ENCODE measurements at places on chromosomes 2 and 18.
A peak's percentile ranks its signal among the peaks of the same experiment; 100 is the strongest.

GRCh38 chr2:122105171-122105876 lies 349.9 kb downstream of the TSN start:
- no peak for DNase-seq
- peaks cover 29% of the 10 kb centered on the region for H3K27me3 ChIP-seq

GRCh38 chr2:242038928-242039341 lies 169.4 kb downstream of the RTP5 start:
- no peak overlapping the region for H3K4me3 ChIP-seq
- H3K27me3 ChIP-seq, result peaks cover 77% of the 10 kb centered on the region
- no peaks in the 10 kb centered on the region for H3K36me3 ChIP-seq

GRCh38 chr2:30588994-30589393 lies 141.9 kb downstream of the LCLAT1 start:
- no peak overlapping the region for H3K4me3 ChIP-seq
- peak overlapping the region; percentile 3 for H3K27ac ChIP-seq
- no peaks in the 10 kb centered on the region for H3K27me3 ChIP-seq
- no peaks in the 10 kb centered on the region for H3K36me3 ChIP-seq

GRCh38 chr18:51091270-51091669 lies 61.3 kb downstream of the SMAD4 start:
- H3K4me1 ChIP-seq, result no peaks in the 10 kb centered on the region
- no peaks in the 10 kb centered on the region for H3K27me3 ChIP-seq
- no peak overlapping the region for H3K27ac ChIP-seq
- DNase-seq, result no peak
- no peak overlapping the region for H3K4me3 ChIP-seq

DNA sequence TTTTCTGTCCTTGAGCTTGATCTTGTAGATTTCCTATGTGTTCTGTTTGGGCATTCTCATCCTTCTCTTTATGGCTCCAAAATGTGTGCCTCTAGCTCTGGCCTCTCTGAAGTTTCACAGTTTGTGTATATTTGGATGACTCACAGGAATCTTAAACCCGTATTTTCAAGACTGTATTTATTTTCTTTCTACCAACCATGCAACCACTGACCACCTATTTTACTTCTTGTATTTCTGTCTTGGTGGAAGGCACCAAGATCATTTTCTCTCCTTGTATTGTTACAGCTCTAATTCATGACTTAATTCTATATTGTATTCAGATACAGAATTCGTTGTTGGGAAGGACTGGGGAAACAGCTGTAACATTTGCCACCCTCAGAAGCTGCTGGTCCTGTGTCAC lies 39.5 kb downstream of the ACSL3 start:
- H3K27me3 ChIP-seq, result no peaks in the 10 kb centered on the region
- no peak overlapping the region for H3K27ac ChIP-seq
- peaks cover 53% of the 10 kb centered on the region for H3K4me1 ChIP-seq
- DNase-seq, result no peak
- no peaks in the 10 kb centered on the region for H3K36me3 ChIP-seq
- no peak overlapping the region for H3K4me3 ChIP-seq

- peak; percentile 47 for DNase-seq
- no peak overlapping the region for H3K4me3 ChIP-seq
- peaks cover 47% of the 10 kb centered on the region for H3K4me1 ChIP-seq
- H3K27ac ChIP-seq, result peak overlapping the region; percentile 95
- no peaks in the 10 kb centered on the region for H3K27me3 ChIP-seq
Observed at GRCh38 chr2:105496271-105496670, 97.4 kb upstream of the FHL2 start.

GRCh38 chr2:157540102-157540501 lies 88.6 kb downstream of the ACVR1C start:
- H3K4me3 ChIP-seq, result no peak overlapping the region
- no peak overlapping the region for H3K27ac ChIP-seq
- no peaks in the 10 kb centered on the region for H3K27me3 ChIP-seq
- no peaks in the 10 kb centered on the region for H3K36me3 ChIP-seq
- no peak for DNase-seq

DNA sequence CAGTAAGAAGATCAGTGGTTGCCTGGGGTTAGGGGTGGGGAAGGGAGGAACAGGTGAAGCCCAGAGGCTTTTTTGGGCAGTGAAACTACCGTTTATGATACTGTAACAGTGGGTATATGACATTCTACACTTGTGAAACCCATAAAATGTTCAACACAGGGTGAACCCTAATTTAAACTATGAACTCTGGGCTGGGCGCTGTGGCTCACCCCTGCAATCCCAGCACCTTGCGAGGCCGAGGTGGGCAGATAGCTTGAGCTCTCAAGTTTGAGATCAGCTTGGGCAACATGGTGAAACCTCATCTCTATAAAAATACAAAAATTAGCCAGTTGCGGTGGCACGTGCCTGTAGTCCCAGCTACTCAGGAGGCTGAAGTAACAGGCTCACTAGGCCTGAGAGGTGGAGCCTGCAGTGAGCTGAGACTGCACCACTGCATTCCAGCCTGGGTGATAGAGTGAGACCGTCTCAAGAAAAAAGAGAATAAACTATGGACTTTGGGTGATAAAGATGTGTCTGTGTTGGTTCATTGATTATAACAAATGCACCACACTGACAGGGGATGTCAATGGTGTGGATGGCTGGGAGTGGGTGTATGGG lies 17.6 kb upstream of the USP14 start:
- H3K36me3 ChIP-seq, result no peaks in the 10 kb centered on the region
- no peak overlapping the region for H3K4me3 ChIP-seq
- H3K27me3 ChIP-seq, result peaks cover 14% of the 10 kb centered on the region
- no peaks in the 10 kb centered on the region for H3K4me1 ChIP-seq
